Fibroblast of skin of left biceps (primary cell): ENCODE measurements at places on chromosomes 5 and 9.

DNA sequence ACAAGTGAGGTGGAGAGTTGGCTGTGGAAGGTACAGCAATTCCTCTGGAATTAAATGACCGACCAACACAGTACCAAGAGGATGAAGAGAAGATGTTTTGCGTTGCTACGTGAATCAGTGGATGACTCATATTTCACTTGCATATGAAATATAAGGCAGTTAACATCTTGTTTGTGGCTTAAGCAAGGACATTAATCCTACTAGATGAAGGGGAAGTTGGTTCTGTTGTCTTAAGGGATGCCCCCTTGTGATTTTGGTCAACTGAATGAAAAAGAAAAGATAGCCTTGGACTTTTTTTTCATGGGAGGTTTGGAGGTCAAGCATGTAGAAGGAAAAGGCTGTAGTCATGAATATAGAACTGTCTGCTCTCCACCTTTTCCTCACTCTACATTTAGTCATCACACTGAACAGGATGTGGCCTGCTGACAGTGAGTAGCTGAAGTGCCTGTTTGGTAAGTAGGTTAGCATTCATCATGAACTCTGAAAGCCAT lies 33.9 kb downstream of the VLDLR start:
- peak; percentile 71 for DNase-seq

- DNase-seq, result no peak
Observed at GRCh38 chr9:106962615-106963363, 99.8 kb downstream of the ZNF462 start.

DNA sequence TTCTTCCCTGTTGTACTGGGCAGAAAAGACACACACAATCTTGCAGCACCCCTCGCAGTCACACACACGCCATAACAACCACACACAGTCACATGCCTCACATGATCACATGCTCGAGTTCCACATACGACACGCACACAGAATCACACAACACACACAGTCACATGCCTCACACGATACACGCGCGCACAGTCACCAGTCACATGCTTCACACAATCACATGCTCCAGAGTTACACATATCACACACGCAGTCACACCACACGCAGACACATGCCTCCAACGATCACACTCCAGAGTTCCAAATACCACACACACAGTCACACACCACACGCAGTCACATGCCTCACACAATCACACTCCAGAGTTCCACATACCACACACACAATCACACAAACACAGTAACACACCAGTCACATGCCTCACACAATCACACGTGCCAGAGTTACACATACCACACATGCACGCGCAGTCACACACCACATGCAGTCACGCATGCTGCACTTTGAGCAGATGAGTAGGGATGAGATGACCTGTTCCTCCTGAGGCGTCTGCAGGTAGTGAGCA lies 49.0 kb upstream of the LRRC14B start:
- DNase-seq, result no peak

GRCh38 chr5:142118155-142118686 lies 9.6 kb downstream of the NDFIP1 start:
- DNase-seq, result no peak

- no peak for DNase-seq
Observed at GRCh38 chr5:99169309-99169708, 240.5 kb upstream of the CHD1 start.

DNA sequence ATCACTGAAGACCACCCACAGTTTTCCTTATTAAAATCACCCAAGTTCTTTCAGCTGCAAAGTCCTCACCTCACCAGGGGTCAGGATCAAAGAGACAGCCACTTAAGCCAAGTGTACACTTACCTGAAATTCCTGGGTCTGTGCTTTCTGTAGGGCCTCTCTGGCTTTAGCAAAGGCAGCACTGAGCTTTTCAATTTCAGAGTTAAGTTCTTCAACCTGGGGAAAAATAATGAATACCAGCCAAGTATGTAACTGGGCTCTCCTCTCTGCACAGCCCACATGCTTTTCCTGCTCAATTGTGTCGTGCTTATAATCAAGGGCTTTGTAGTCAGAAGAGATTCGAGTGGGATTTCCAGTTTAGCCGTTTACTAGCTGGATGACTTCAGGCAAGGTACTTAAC lies 55.1 kb downstream of the CDK5RAP2 start:
- DNase-seq, result no peak

GRCh38 chr9:96654450-96655197 lies 493 bp downstream of the PRXL2C start:
- DNase-seq, result peak; percentile 39

DNA sequence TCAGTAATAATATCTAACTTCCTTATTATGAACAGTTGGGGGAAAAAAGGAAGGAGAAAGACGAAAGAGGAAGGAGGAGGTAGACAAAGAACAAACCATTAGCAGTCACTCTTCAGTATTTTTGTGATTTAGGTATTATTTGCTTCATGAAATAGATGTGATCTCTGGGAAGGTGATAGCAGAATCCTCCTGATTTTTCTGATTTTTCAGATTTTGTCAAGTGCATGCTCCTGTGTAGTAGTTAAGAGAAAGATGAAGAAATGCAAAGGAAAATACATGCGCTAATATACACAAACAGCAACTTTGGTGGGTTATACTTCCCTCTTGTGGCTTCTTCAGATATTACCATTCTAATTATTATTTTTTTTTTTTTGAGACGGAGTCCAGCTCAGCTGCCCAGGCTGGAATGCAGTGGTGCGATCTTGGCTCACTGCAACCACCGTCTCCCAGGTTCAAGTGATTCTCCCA lies 31.6 kb downstream of the LMNB1 start:
- no peak for DNase-seq

- no peak for DNase-seq
Observed at GRCh38 chr5:164332349-164333196, 827.2 kb downstream of the MAT2B start.

- no peak for DNase-seq
Observed at GRCh38 chr5:39262981-39263380, 43.6 kb upstream of the FYB1 start.

DNA sequence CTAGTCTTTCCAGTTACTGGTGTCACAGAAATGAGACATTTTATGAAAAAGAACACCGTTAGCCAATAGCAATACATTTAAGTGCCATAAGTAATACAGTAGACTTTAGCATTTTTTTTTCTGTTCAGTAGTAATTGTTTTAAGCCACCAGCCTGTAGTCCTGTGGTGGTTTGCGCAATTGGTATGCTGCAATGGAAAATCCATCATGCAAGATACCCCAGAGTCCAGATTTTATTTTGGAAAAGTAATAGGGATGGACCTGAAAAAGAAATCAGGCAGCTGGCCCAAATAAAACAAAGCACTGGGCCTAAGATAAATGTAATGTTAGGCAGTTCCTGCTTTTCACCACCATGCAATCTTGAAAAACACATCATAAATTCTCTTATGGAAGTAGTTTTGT lies 94.6 kb upstream of the RASGRF2 start:
- DNase-seq, result peak; percentile 46

GRCh38 chr9:109918339-109919163 lies 138.6 kb downstream of the PALM2AKAP2 start:
- no peak for DNase-seq

GRCh38 chr9:100486479-100487176 lies 13.7 kb downstream of the TMEFF1 start:
- no peak for DNase-seq

DNA sequence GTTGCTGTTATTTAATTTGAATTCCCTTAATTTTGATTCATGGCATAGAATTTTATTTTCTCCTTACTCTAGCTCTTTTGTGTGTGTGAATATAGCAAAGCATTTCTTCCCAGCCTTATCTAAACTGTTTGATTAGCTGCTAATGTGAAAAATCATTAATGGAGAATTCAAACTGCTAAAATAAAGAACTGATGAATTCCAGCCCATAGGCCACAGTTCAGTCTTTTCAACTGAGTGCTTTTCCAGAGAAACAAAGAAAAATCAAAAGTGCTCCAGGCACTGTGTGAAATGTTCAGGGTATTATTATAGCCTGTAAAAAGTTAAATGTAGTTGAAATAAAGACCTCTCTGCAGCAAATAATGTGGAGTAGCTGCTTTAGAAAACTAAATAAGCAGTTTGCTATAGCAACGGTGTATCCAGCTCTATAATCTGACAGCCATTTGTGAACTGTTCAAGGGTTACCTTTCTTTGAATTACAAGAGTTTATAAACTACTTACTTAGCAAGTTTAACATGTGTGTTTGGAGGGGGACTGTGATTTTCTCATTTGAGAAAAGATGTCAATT lies 123.8 kb downstream of the GIN1 start:
- no peak for DNase-seq

- DNase-seq, result no peak
Observed at GRCh38 chr5:135934939-135935338, 19.8 kb downstream of the LECT2 start.

DNA sequence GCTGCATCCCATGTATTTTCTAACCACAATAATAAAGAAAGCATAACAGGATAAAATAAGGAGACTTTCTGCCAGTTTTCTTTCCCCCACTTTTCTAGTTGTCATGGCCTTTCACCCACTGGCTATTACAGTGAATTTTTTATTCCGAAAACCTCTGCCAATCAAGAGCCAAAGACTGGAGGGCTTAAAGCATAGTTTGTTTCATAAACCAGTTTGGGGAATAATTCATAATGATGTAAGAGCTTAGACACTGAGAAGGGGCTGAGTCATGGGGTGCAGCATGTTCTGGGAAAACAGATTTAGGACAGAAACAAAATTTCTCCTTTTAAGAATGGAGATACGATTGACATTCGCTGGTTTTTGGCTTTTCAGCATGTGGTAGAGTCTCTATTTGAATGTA lies 4.4 kb upstream of the GLIPR2 start:
- DNase-seq, result no peak
